ENCODE measurements at places on chromosomes 7 and 10.

- no peak for DNase-seq
These were observed 93.7 kb downstream of the ARID5B start for GRCh38 chr10:61995220-61995503.

GRCh38 chr10:101394524-101395133 lies 40.7 kb downstream of the BTRC start:
- no peak for DNase-seq

GRCh38 chr7:92621026-92621540 lies 30.9 kb upstream of the FAM133B start:
- DNase-seq: peak; percentile 19

DNA sequence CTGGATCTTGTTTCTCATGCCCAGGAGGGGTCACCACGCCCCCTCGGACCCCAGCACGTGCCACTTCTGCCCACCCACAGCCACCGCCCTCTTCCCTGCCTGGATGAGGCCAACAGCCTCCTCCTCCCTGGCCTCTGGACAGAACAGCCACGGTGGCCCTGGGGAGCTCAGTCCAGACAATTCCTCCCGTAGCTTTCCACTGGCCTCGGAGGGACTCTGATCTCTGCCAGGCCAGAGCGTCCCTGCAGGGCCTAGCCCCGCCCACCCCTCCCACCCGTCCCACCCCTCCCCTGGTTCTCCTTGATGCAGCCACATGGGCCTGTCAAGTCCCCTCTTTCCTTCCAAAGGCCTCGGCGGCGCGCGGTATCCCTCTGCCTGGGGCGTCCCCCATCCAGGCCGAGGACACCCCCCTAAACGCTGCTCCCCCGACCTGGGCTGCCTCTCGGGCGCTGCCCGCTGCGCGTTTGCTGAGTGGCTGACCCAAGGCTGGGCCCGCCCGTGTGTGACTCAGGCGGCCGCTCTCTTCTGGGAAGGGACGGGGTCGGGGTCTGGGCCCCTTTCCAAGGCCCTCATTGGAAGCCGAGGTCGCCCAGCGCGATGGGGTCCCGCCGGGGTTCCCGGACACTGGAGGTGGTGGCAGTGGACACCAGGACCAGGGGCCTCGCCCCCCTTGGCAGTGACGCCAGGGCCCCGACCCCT lies 557 bp downstream of the TMEM120A start:
- peak; percentile 17 for DNase-seq

GRCh38 chr10:131655101-131655849 lies 245.5 kb upstream of the PPP2R2D start:
- DNase-seq: no peak

DNA sequence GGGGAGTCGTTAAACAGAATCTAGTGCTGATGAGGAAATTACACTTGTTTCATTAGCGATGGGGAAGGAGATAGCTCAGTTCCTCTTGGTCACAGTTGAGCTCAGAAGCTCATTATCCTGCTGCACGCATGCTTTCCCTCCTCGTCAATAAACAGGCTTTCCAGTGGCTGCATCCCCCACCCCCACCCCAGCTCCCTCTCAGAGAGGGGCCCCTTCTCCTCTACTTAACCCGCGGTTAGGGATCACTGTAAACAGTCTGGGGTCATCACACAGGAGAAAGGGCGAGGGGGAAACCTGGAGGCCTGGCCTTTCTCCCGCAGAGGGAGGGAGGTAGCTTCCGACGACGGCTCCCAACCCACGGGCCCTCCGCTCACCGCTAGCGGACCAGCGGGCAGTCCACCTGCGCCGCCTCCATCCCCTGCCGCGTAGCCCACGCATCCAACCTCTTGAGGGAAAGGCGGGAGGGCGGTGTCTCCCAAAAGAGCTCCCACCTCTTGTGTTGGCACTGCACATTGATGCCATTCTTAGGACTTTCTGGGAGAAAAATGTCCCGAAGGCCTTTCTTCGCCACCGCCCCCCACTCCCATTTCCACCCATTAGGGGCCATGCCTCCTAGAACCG lies 80.8 kb downstream of the PAX2 start:
- DNase-seq: no peak

DNA sequence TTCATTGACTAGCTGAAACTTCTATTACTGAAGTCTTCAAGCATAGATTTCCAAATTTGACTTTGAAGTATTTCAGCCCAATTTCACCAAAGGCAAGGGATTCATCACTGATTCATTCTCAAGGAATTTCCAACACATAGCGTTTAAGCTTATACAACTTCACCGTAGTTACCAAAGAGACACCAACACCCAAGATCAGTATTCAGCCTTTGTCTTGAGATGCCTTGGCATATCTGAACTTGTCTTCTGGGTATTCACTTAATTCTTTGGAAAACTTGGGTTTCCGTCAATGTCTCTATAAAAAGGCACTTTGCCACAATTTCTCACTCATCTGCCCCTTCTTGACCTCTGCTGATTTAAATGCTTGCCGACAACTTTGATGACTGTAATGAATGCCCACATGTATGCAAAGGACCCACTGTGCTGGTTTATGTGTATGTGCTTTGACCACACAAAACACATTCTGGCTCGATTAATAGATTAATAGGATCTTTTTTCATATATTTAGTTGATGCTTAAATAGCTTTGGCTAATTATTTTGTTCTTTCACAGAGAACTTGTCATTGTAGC lies 49.6 kb downstream of the TES start:
- DNase-seq: no peak

GRCh38 chr7:104240401-104240800 lies 32.6 kb upstream of the ORC5 start:
- no peak for DNase-seq

DNA sequence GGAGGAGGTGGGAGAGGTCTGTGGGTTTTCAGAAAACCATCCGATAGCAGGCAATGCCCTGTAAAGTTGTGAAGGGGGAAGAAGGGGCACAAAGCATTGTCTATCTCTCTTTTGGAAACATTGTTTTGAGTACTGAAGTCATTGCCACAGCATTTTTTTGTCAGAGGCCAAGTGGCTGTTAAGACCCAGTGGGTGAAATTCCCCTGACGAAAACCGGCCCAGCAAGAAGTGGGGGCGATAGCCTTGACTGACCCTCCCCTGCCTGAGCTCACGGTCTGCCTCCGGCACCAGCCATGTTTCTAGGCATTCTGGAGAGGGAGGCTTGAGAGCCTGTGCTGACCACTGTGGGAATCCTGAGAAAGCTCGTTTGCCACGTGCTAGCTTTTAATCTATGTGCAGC lies 144.7 kb downstream of the RPS24 start:
- no peak for DNase-seq
